ENCODE measurements at places on chromosomes 5 and 9.

GRCh38 chr5:125331987-125332598, 585.7 kb upstream of the ZNF608 start:
- no peak for DNase-seq
- no peaks in the 10 kb centered on the region for H3K4me1 ChIP-seq
- no peaks in the 10 kb centered on the region for H3K36me3 ChIP-seq
- H3K4me3 ChIP-seq: no peak overlapping the region

- no peak overlapping the region for H3K4me3 ChIP-seq
- H3K36me3 ChIP-seq: peaks cover 2% of the 10 kb centered on the region
- no peaks in the 10 kb centered on the region for H3K27me3 ChIP-seq
- no peak overlapping the region for H3K27ac ChIP-seq
Measured at GRCh38 chr9:14633148-14633547, 60.1 kb downstream of the ZDHHC21 start.

GRCh38 chr5:157107508-157107907, 1.3 kb downstream of the HAVCR2 start:
- H3K27me3 ChIP-seq: no peaks in the 10 kb centered on the region
- no peak for DNase-seq
- no peaks in the 10 kb centered on the region for H3K36me3 ChIP-seq
- H3K4me3 ChIP-seq: peak overlapping the region; percentile 45
- H3K27ac ChIP-seq: peak overlapping the region; percentile 47
- H3K4me1 ChIP-seq: peaks cover 2% of the 10 kb centered on the region

GRCh38 chr5:82314964-82315758, 37.0 kb upstream of the RPS23 start:
- no peak overlapping the region for H3K27ac ChIP-seq
- H3K27me3 ChIP-seq: no peaks in the 10 kb centered on the region
- DNase-seq: no peak

- peaks cover 14% of the 10 kb centered on the region for H3K4me1 ChIP-seq
- peak; percentile 94 for DNase-seq
- peak overlapping the region; percentile 10 for H3K27ac ChIP-seq
- no peak overlapping the region for H3K4me3 ChIP-seq
- no peaks in the 10 kb centered on the region for H3K27me3 ChIP-seq
- H3K36me3 ChIP-seq: no peaks in the 10 kb centered on the region
Measured at GRCh38 chr5:39547553-39548154, 122.9 kb upstream of the DAB2 start.

- peaks cover 5% of the 10 kb centered on the region for H3K27me3 ChIP-seq
- no peaks in the 10 kb centered on the region for H3K36me3 ChIP-seq
- H3K4me1 ChIP-seq: peaks cover 7% of the 10 kb centered on the region
- no peak for DNase-seq
Measured at GRCh38 chr5:58582019-58582802, 664 bp upstream of the RAB3C start.

GRCh38 chr9:133640580-133641395, 4.6 kb downstream of the DBH start:
- no peaks in the 10 kb centered on the region for H3K27me3 ChIP-seq
- H3K4me1 ChIP-seq: no peaks in the 10 kb centered on the region
- H3K4me3 ChIP-seq: no peak overlapping the region
- H3K27ac ChIP-seq: no peak overlapping the region

GRCh38 chr5:150000990-150001659, 586 bp downstream of the HMGXB3 start:
- no peaks in the 10 kb centered on the region for H3K4me1 ChIP-seq
- no peak for DNase-seq
- peak overlapping the region; percentile 98 for H3K4me3 ChIP-seq
- no peaks in the 10 kb centered on the region for H3K27me3 ChIP-seq

DNA sequence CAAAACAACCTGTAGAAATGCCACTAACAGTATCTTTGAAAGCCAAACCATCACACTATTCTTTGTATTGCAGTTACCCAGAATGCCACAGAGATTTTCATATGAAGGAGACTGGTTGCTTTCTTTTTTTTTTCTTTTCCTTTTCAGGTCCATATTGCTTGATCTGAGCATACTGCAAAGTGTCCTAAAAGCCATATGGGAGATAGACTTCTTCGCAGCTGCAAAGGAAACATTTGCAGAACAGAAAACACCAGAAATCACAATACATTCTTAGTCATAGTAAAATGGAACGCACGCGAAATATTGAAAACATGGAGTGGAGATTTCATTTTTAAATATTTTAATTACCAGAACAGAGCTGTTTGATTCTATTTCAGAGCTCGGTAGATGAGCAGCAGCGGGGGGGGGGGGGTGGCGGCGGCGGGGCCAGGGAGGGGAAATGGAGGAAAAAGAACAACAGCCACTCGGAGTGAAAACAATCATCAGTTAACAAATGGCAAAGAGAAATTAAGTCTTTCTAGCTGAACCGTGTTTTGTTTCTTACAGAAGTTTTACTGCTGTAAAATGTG, 284.1 kb downstream of the NFIB start:
- no peaks in the 10 kb centered on the region for H3K27me3 ChIP-seq
- H3K4me3 ChIP-seq: peak overlapping the region; percentile 3
- no peak for DNase-seq
- H3K4me1 ChIP-seq: peaks cover 38% of the 10 kb centered on the region
- peak overlapping the region; percentile 56 for H3K27ac ChIP-seq

GRCh38 chr5:139710319-139711066, 62.3 kb downstream of the CXXC5 start:
- peaks cover 9% of the 10 kb centered on the region for H3K4me1 ChIP-seq
- H3K4me3 ChIP-seq: no peak overlapping the region
- peak; percentile 97 for DNase-seq
- H3K27me3 ChIP-seq: no peaks in the 10 kb centered on the region

DNA sequence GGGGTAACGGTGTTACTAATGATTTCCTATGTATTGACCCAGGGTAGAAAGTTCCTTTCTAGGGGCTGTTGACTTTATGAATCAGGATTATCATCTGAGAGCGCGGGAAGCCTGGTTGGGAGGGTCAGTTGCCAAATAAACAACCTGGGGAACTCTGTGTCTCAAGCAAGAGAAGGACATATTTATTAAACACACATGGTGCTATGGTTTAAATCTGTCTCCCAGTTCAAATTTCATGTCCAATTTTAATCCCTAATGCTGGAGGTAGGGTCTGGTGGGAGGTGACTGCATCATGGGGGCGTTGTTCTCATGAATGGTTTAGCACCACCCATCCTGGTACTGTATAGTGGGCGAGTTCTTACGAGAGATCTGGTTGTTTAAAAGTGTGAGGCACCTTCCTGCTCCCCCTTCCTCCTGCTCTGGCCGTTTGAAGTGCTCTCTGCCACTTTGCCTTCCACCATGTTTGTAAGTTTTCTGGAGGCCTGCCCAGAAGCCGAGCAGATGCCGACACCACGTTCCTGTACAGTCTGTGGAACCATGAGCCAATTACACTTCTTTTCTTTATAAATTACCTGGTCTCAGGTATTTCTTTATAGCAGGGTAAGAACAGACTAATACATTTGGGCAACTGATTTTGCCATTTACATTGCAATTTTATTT, 19.7 kb upstream of the GAS1 start:
- DNase-seq: no peak
- no peaks in the 10 kb centered on the region for H3K27me3 ChIP-seq
- H3K27ac ChIP-seq: no peak overlapping the region

DNA sequence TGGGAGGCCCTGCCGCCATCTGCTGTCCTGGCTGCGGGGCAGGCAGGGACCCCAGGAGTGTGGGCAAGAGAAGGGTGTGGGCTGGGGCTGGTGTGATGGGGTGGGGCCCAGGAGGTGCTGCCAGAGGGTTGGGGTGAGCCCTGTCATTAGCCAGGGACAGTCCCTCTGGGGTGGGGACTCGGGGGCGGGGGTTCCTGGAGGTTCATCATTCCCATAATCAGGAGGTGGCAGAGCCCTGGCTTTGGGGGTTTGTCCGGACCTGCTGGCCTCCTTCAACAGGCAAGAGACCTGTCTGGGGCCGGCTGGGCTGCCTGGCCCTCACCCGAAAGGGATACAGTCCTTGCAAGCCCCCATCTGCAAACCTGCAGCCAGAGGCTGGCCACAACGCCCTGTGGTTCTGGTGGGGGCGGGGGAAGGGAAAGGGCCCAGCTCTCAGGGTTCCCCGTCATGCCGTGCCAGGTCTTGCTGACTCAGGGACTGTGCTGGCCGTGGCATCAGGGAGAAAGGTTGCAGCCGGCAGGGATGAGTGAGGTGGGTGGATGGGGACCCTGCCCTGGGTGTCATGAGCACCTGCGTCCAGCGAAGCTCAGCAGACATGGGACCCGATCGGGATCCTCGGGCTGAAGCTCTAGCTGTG, 65.2 kb downstream of the MRPL36 start:
- H3K27me3 ChIP-seq: no peaks in the 10 kb centered on the region
- no peaks in the 10 kb centered on the region for H3K4me1 ChIP-seq
- no peaks in the 10 kb centered on the region for H3K36me3 ChIP-seq
- H3K4me3 ChIP-seq: no peak overlapping the region
- DNase-seq: peak; percentile 5
- no peak overlapping the region for H3K27ac ChIP-seq

GRCh38 chr5:37776826-37777225, 63.0 kb downstream of the GDNF start:
- no peaks in the 10 kb centered on the region for H3K36me3 ChIP-seq
- no peaks in the 10 kb centered on the region for H3K4me1 ChIP-seq
- H3K4me3 ChIP-seq: no peak overlapping the region
- no peaks in the 10 kb centered on the region for H3K27me3 ChIP-seq
- H3K27ac ChIP-seq: no peak overlapping the region

GRCh38 chr5:35305336-35306020, 75.2 kb upstream of the PRLR start:
- H3K27me3 ChIP-seq: no peaks in the 10 kb centered on the region
- no peaks in the 10 kb centered on the region for H3K36me3 ChIP-seq
- no peaks in the 10 kb centered on the region for H3K4me1 ChIP-seq
- DNase-seq: no peak
- H3K27ac ChIP-seq: no peak overlapping the region

DNA sequence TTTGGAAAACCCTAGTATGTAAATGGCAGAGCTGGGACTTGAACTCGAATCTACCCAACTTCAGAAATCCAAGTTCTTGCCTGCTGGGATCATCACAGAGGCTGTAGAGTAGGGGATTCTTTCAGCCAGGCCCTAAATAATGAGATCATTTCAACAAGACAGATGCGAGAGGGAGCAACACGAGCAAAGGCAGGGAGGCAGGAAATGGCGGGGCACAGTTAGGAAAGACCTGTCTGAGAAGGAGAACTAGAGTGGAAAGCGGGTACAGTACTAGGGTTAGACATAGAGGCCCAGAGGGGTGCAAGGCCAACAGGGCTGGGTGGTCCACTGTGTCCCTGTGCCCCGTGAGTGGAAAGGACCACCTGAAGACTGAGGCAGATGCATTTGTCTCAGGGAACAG, 46.1 kb downstream of the MVB12B start:
- peaks cover 5% of the 10 kb centered on the region for H3K4me1 ChIP-seq
- no peak for DNase-seq
- no peak overlapping the region for H3K27ac ChIP-seq

DNA sequence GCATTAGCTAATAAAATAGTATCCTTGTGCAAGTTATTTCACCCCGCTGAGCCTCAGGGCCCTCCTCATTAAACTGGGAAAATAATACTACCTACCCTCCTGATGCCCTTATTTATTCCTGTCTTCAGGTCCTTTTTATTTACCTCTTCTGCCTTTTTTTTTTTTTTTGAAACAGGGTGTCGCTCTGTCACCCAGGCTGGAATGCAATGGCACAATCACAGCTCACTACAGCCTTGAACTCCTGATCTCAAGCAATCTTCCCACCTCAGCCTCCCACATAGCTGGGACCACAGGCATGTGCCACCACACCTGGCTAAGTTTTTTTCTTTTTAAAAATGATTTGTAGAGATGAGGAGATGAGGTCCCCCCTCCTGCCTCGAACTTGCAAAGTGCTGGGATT, 20.9 kb downstream of the HBEGF start:
- H3K4me1 ChIP-seq: peaks cover 19% of the 10 kb centered on the region
- H3K27me3 ChIP-seq: no peaks in the 10 kb centered on the region
- no peak overlapping the region for H3K4me3 ChIP-seq
- no peak for DNase-seq
- H3K36me3 ChIP-seq: no peaks in the 10 kb centered on the region
- H3K27ac ChIP-seq: no peak overlapping the region

GRCh38 chr9:123431581-123431980, 75.6 kb downstream of the CRB2 start:
- H3K27ac ChIP-seq: no peak overlapping the region
- no peak overlapping the region for H3K4me3 ChIP-seq
- peaks cover 3% of the 10 kb centered on the region for H3K36me3 ChIP-seq
- no peaks in the 10 kb centered on the region for H3K27me3 ChIP-seq
- no peak for DNase-seq

- no peak overlapping the region for H3K27ac ChIP-seq
- no peak for DNase-seq
- no peak overlapping the region for H3K4me3 ChIP-seq
- H3K36me3 ChIP-seq: no peaks in the 10 kb centered on the region
- no peaks in the 10 kb centered on the region for H3K27me3 ChIP-seq
Measured at GRCh38 chr9:86517475-86517874, 163.3 kb upstream of the TUT7 start.

DNA sequence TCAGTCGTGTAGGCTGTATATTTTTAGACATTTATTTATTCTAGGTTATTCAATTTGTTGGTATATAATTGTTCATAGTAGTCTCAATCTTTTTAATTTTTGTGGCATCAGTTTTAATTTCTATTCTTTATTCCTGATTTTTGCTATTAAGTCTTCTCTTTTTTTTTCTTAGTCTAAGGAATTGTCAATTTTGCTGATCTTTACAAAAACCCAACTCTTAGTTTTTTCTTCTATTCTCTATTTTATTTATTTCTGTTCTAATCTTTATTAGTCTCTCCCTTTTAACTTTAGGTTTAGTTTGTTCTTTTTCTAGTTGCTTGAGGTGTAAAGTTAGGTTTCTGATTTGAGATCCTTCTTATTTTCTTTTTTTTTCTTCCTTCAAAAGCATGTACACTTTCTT, 152.5 kb downstream of the FANCC start:
- no peaks in the 10 kb centered on the region for H3K27me3 ChIP-seq
- peaks cover 3% of the 10 kb centered on the region for H3K36me3 ChIP-seq
- no peak for DNase-seq
- H3K4me1 ChIP-seq: no peaks in the 10 kb centered on the region

- DNase-seq: no peak
- no peaks in the 10 kb centered on the region for H3K36me3 ChIP-seq
- H3K27ac ChIP-seq: peak overlapping the region; percentile 75
- no peaks in the 10 kb centered on the region for H3K27me3 ChIP-seq
- peak overlapping the region; percentile 68 for H3K4me3 ChIP-seq
- H3K4me1 ChIP-seq: peaks cover 6% of the 10 kb centered on the region
Measured at GRCh38 chr9:109013679-109014607, 644 bp upstream of the CTNNAL1 start.

- H3K27ac ChIP-seq: peak overlapping the region; percentile 92
- peaks cover 9% of the 10 kb centered on the region for H3K4me1 ChIP-seq
- H3K4me3 ChIP-seq: peak overlapping the region; percentile 74
- DNase-seq: no peak
Measured at GRCh38 chr5:142357469-142358090, 32.8 kb upstream of the SPRY4 start.

Measured in kidney (tissue), 22 donors.